ENCODE measurements at places on chromosomes 5 and 9. TPM values are rescaled to one million over a fixed set of nuclear protein-coding genes. Genes with fewer than 3 reads are reported as not detected.

DNA sequence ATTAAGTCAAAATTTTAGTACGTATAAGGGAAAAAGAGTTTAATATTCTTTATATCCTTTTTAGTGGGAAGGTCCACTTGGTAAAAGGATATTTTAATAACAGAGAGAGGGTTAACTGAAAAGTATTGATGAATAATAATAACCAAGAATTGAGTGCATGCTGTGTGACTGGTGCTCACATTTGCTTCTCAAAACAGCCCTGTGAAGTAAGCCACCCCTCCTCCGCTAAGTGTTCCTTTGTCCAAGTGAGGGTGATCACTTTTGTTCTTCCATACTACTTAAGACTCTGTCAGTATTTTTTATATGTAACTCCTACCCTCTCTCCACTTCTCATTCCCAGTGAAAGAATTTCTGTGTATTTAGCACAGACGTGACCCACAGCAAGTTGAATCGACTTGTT lies 51.5 kb downstream of the SLC44A1 start:
- no peak for DNase-seq

- DNase-seq, result no peak
Observed at GRCh38 chr9:111868475-111868874, 28.1 kb upstream of the UGCG start.

DNA sequence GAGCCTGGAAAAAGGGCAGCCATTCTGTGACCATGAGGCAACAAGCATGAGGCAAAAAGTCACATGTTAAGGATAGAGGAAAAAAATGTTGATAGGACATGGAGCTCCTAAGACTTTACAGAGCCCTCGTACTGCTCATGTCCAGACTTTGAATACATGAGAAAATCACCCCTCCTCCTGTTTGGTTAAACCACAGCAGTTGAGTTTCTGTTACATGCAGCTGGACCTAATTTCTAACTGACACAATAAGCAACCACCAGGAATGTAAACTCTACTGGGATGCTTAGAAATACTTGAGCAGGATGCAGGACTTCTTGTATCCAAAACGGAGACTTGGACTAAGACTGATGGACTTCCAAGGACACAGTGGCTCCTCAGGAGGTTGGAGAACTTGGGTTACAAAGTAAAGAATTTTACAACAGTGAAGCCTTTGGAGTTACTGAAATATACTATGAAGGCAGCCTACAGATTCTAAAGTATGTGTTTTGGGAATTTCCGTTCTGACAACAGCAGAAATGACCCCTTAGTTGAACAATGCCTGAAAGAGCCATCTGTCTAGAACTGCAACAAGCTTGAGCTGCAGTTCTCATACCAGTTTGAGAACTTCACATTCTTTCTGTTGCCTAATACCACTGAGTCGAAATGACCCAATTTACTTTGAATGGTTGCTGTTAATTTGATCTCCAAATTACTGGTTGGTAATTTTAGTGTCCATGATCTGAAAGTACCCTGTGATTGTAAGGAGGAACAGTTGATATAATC lies 268.9 kb downstream of the PIK3R1 start:
- no peak for DNase-seq

GRCh38 chr5:54867310-54867944 lies 118.0 kb downstream of the ESM1 start:
- no peak for DNase-seq

DNA sequence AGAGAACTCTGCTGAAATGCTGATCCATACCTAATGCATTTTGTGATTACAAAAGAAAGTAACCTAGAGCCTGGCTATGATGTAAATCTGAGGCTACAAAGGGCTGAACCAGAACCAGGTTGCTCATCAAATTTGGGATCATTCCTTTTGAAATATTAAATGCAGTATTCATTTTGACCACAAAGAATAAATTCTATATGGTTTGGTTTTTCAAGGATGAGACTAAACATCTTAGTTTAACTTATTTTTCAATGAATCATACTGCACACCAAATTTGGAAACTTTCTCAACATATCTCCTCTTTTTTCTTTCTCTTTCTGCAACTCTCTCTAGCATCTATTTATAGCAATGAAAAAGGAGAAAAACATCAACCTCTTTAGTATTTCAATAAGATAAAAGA lies 46.5 kb downstream of the CEMIP2 start:
- no peak for DNase-seq

DNA sequence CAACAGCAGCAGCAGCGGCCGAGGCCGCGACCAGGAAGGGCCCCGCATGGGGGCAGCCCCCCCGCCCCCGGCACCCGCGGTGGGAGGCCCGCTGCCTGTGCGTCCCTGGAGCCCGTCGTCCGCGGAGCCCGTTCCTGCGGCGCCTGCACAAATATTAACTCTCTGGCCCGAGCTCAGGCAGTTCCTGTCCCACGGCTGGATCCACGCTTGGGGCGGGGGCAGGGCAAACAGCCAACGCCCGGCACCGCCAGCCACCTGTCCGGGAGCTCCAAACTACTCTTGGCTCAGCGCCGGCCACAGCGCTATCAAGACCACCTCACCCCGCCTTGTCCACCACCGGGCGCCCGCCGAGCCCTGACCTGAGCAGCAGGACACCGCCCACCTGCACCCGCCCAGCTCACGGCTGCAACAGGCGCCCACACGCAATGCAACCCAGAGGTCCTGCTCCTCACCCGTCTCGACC lies at the start of gene LRRC26:
Gene LRRC26, minus strand, starts transcription at position 156 of the 463 bp plus-strand sequence. Its CDS starts 108 bp downstream, at position 48.
- no peak for DNase-seq

DNA sequence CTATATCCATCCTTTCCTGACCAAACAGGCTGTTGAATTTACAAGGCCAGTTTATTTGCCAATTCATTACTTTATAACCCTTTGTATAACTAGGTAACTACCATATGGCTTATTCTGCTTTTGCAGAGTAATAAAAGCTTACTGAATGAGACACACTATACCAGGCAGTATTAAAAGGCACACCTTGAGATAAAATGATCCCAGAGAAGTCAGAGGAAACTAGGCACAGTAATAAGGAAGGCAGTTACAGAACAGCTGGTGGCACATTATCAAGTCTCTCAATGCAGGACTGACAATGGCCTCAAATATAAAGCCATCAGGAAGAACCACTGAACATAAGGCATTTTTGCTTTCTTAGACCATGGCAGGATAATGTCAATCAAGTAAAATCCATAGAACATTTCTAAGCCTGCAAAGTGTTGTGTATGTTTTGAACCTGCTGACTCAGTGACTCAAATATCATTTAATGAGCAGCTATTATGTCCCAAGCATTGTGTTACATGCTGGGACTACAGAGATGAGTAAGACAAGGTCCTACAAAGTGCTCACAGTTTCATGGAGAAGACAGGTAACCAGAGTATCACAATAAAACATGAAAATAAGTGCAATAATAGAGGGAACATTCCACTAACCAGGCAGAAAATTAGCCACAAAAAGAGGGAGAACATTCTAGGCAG lies 52.5 kb downstream of the OXCT1 start:
- DNase-seq, result no peak

GRCh38 chr9:129206905-129207304 lies 28.8 kb upstream of the IER5L start:
- peak; percentile 69 for DNase-seq

GRCh38 chr9:69895185-69895584 lies 74.6 kb downstream of the CFAP95 start:
- no peak for DNase-seq

- no peak for DNase-seq
Observed at GRCh38 chr5:142065273-142065672, 43.3 kb upstream of the NDFIP1 start.

DNA sequence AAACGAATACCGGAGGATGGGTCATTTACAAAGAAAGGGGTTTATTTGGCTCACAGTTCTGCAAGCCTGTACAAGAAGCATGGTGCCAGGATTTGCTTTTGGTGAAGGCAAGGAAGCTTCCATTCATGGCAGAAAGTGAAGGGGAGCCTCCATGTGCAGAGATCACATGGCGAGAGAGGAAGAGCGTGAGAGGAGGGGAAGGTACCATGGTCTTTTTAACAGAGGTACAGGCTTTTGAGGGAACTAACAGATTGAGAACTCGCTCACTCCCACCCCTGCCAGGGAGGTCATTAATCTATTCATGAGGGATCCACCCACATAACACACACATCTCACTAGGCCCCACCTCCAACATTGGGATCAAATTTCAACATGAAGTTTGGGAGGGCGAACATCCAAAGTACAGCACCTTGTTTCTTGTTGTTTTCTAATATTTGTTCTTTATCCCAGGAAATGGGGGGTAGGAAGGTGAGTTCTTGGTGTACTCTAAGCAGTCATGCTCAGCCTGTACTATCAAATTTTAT lies 18.5 kb downstream of the TMC1 start:
- DNase-seq, result no peak

DNA sequence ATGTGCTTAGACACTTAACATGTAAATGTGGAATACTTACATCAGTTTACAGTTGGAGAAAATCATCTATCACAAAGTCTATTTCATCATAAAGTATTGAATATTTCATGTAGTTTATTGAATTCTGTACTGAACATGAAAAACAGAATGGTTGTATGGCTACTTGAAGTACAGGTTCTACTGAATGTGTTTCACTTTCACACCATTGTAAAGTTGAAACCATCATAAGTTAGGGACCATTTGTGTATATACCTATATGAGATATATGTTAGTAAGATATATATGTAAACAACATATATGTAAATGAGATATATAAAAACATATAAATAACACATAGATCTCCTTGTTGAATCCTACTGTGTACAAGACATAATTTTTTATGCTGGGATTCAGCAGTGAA lies 63.0 kb upstream of the TAF11L2 start:
- no peak for DNase-seq

DNA sequence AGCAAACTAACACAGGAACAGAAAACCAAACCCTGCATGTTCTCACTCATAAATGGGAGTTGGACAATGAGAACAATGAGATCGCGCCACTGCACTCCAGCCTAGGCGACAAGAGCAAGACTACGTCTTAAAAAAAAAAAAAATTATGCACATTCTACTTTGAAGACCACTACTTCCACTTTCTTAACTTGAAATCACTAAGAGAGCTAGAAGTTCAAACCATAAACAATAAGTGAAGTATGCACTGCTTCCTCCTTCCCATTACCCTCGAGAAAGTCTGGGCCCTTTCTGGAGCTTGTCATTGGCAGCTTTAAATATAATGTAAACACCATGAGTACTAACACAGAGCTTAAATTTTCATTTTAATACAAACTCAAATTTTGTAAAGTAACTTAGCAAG lies 94.9 kb downstream of the TLE1 start:
- DNase-seq, result no peak

DNA sequence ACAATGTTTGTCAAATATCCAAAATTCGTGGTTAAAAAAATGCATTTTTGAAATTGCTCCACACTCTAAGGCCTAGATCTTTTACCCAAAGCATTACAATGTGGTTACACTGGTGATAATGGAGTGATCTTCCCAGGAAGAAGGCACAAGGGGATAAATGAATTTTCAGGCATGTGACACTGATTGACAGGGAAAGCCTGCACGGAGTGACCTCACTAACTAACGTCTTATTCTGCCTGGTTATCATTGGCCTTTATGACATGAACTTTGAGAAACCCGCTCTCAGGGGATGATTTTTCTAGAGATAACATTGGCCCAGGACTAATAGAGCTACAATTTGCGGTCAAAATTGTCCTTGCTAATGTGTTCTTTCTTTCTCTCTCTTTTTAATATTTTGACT lies 137.6 kb downstream of the PRKACG start:
- no peak for DNase-seq

DNA sequence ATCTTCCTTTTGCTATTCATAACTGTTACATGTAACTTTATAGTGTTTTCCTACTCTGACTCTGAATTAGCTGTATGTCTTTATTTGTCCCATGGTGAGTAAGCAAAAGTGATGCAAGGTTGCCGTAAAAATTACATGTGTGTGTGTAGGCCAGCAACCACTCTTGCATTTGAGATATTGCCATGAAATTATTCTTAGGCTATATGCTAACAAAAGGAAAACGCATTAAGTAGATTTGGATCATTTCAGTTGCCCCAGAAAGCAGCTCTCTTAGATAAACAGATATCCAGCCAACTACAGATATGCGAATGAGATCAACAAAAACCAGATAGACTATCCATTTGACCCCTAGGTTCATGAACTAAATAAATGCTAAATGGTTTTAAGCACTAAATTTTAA lies 73.6 kb downstream of the CYLC2 start:
- no peak for DNase-seq

DNA sequence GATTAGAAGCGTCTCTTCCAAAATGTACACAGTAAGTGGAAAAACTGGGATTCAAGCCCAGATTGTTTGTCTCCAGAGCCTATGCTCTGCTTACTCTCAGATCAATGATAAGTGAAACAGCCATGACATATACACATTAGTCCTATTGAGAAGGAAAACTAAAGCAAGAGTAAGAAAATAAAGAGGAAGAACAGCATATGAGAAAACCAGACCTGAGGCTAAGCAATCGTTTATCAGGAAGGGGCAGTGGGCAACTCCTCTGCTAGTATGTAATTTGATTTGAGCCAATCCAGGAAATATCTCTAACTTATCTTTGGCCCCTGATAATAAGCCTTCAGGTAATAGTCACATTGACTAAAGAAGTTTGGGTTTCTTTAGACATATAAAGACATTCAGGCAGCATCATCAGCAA lies 789.9 kb upstream of the C9orf72 start:
- no peak for DNase-seq

DNA sequence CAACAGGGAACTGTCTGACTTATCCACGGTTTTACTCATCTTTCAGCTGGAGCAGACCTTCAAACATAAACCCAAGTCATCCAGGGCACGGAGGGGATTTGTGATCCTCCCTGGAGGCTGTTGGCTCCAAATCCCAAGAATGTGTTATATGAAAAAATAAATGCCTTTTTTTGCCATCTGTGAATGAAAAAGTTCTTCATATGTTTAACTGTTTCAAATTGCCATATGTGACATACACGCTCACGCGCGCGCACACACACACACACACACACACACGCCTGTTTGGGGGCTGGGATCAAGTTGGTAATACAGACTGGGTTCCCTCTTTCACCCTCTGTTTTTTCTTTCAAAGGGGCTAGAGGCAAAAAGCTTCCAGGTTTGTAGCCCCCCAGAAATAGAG lies 164.4 kb upstream of the EFNA5 start:
- no peak for DNase-seq

- no peak for DNase-seq
Observed at GRCh38 chr5:172078726-172079345, 72.4 kb upstream of the FBXW11 start.

DNA sequence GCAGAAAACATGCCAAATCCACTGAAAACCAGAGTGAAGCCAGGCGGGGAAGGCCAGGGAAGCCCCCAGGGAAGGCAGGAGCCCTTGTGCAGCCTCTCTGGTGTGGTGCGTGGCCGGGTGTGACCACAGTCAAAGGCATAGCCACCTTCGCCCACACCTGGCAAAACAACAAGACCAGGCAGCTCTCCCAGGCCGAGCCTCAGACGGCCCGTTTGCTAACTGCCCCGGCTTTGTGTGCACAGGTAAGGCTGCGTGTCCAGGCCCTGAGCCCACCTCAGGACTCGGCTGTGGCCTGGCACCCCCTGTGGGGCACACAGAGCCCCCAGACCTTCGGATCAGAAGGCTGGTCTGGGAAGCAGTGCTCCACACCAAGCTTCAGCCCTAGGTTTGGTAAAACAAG lies 6.1 kb downstream of the TMEM250 start:
- DNase-seq, result no peak

Gene PCDHGB2
- 0.47 TPM for total RNA-seq

Gene DYNC2I2
- 8.3 TPM for total RNA-seq

Gene PKD2L2
- total RNA-seq, result not detected

Gene C5orf52
- not detected for total RNA-seq

Gene MORN5
- not detected for total RNA-seq

Gene TAF11L9
- not detected for total RNA-seq

Gene TAS2R1
- not detected for total RNA-seq
